ENCODE measurements at places on chromosomes 12 and 14.

- no peak for DNase-seq
Measured at GRCh38 chr14:93765155-93765554, 23.1 kb downstream of the PRIMA1 start.

DNA sequence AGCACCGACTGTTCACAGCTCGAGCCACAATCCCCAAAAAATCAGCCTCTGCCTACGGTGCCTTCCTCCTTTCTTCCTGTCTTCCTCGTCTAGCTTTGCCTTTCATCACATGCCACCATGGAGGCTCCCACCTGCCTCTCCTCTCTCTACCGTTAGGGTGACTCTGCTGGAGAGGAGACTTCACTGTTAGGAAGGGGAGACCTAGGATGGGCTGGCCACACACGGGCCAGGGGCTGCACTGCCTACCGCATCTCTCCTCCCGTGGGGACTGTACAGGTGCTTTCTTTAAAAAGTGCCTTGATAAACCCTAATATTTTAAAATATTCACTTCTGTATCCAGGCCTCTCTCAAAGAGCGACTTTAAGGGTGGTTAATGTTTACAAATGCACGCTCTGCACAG is 1104.7 kb downstream of the BCL11B start:
- no peak for DNase-seq

- DNase-seq = no peak
Measured at GRCh38 chr14:76376878-76377734, 1.2 kb downstream of the ESRRB start.

GRCh38 chr14:91094772-91095171 is 19.1 kb upstream of the DGLUCY start:
- no peak for DNase-seq

- DNase-seq = no peak
Measured at GRCh38 chr12:4958697-4959375, 49.1 kb downstream of the KCNA1 start.

DNA sequence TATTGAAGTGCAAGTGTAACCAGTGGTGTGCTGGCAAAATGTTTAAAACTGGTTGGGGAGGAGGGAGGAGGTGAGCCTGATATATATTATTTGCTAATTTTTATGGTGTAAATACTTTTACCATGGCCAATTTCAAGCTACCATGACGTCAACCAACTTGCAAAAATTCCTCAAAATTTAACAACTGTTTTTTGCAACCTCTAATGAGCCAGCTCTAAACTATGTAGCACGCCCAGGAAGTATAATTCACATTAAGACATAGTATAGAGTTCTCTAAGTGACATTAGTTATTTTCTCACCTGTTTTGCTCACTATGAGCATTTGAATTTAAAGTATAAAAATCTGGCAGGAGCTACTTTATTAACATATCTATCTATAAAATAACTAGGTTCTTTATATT is 41.4 kb downstream of the ATL1 start:
- no peak for DNase-seq

DNA sequence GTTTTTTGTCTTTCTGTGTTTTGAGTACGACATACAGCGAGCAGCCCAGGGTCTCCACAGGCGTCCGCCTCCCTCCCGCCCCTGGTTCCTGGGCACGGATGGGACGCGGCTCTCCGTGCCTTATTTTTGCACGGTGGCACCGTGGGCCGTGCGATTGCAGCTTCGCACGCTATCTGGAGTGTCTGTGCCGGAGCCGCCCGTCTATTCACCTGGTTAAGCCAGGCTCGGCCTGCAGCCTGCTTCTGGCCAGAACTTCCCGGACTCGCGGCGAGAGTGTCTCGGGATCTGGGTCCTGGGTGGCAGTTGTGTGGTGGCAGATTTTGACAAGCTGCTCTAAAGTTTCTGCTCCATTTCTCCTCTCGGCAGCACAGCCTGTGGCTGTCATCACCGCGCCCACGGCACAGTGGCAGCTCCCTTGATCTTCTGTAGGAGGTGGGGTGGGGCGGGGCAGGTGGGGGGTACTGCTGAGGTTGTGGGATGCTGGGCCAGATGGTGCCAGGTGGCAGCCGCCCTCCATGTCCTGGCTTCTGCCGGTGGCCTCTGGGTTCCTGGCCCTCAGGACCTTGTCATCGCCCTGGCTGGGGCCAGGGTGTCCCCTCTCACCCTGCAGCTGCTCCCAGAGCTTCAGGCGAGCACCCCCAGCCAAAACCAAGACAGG is 2.9 kb downstream of the MMP17 start:
- no peak for DNase-seq
